Hypothalamus (tissue), 51 donors: ENCODE measurements at places on chromosomes 16 and 17.

DNA sequence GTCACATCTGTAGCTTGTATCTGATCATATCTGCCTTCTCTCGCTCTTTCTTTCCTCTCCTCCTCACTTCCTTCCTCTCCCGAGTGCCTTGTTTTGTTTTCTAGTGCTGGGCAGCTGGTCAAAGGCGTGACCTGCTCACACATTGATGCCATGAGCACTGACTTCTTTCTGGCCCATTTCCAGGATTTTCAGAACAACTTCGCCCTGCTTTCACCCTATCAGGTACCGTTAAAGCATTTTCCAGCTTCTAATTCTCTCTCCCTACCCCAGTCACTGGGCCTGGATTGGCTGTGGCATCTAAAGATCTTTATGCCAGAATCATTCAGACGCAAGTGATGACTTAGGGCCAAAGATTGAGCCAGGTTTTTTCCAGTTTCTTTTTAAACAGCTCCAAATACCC is 55.5 kb downstream of the OTOA start:
- no peak for DNase-seq

DNA sequence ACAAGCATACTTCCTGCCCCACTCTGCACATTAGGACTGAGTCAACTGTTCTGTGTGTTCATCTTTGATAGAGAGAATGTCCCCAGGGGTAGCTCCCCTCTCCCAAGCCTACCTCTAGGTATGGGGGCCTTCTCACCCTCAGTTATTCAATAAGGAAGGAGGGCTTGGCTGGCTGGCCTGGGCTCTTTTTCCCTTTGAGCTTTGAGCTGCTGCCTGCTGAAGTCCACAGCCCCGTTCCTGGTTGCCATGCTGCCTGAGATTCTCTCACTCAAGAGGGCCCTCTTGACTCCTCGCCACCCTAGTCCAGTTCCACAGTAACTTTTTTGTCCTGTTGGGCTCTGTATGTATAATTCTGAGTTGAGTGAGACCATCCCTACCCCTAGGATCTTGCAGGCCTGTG is 5.1 kb downstream of the B3GNT9 start:
- DNase-seq = no peak

GRCh38 chr16:60404401-60404800 is 1631.8 kb downstream of the CDH8 start:
- no peak for DNase-seq

DNA sequence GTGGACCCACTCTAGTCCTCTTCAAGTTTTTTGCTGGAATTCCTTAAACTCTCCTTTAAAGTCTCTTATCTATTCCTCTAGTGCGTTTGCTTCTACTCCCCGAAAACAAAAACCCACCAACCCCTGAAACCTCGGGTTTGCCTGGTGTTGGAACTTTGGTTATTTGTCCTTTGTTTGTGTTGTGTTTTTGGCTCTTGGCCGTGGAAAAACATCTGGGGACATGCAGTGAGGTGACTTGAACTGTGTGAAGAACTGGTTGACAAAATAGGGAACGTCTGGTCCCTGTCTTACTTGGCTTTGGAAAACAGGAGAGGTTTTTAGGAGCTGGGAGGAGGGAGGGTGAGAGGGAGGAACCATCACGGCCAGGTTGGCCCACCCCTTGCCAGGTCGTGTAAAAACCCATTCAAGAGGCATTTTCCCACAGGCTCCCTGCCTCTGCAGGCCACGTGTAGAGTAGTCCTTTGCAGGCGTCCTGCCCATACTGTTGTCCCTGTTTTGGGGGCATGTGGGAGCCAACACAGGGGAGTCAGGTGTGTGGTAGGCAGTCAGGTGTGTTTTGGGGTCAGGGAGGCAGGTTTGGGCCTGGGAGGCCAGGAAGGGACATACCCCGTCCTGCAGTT is 169.3 kb downstream of the RAB11FIP4 start:
- DNase-seq = no peak

DNA sequence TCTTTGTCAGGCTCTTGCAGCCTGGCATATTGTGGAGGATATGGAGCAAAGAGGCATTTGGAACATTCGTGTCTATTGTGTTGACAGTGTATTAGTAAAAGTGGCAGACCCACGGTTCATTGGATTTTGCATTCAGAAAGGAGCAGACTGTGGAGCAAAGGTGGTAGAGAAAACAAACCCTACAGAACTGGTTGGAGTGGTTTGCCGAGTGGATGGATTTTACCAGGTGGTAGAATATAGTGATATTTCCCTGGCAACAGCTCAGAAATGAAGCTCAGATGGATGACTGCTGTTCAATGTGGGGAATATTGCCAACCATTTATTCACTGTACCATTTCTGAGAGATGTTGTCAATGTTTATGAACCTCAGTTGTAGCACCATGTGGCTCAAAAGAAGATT is 44.5 kb downstream of the EFCAB13 start:
- no peak for DNase-seq

DNA sequence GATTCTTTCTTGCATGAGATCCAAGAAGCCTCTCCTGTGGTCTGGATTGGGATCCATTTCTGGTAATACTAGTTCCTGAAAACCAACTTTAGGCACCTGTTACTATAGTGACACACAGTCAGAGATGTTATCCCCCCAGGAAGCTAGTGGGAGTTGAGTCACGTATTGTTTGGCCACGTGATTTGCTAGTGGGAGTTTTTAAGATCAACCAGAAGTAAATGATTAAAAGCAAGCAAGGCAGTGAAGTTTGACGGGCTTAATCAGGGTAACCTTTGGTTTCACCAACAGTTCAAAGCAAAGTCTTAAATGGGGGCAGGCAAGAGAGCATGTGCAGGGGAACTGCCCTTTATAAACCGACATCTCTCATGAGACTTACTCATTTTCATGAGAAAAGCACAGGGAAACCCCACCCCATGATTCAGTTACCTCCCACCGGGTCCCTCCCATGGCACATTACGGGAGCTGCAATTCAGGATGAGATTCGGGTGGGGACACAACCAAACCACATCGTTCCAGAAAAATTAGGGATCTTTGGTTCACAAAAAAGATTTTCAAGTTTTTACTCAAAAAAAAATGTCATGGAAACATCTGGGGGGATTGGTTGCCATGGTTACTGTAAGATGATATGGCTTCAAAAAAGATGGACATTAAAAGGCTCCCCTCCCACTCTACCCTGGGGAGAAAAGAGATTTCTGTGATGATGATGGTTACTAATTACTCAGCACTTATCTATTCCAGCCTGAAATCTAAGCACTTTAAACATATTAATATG is 483.1 kb upstream of the ERCC4 start:
- no peak for DNase-seq

DNA sequence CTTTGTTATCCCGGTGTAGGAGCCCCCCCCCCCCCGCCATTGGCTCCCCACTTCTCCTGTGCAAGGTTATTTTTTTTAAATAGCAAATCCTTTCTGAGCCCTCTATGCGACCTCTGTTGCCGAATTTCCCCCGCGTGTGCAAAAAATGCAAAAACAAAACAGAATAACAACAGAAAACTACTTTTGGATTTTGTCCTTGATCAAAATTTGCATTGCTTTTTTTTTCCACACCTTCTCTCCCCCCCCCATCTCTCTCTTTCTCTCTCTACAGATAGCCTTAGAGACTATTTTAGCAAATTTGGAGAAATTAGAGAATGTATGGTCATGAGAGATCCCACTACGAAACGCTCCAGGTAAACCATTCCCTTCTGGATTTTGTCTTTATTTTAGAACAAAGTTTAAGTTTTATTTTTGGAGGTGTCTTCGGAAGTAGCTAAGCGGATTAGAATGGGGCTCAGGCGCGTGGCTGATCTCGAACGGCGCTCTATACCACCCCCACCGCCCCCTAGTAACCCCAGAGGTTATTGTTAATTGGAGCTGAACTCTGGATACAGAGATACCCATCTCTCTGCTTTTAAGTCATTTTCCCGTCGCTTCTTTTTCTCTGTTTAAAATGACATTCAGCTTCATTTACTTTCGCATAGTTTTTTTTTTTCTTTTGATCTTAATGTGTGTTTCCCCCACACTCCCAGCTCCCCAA is 1.0 kb downstream of the MSI2 start:
- no peak for DNase-seq

DNA sequence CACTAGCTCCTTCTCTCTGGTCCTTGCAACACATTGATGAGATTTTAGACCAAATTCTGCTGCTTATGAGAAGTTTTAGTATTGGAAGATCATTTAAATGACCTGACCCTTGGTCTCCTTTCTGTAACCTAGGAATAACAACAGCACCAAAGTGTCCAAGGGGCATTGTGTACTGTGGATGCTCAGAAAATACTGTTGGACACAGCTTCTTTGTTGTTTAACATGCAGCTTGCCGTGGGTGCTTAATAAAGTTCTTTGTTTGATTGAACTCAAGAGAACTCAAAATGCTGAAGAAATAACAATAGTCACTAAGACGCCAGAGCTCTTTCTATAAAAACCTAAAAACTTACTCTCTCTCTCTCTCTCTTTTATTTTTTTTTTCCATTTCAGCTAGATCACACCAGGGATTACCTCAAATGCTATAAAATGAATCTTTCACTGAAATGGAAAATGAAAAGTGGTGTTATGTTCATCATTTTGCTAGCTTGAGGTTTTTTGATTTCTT is 548.9 kb upstream of the CDH8 start:
- DNase-seq = no peak

DNA sequence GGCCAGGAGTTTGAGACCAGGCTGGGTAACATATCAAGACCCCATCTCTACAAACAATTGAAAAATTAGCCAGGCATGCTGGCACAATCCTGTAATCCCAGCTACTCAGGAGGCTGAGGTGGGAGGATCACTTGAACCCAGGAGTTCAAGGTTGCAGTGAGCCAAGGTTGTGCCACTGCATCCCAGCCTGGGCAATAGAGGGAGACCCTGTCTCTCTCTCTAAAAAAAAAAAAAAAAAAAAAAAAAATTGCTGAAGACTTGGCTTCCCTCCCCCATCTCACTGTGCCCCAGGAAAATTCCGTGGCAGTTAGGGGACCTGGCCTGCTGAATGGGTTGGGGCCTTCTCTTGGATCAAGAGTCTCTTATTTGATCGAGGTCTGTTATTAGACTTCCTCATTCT is at the start of gene ODF4:
Gene ODF4 (plus strand): TSS at position 301 of the 400 bp plus-strand sequence. CDS start 212 bp downstream, outside the sequence.
- DNase-seq = no peak

GRCh38 chr17:28097901-28098300 is 55.4 kb downstream of the NLK start:
- DNase-seq = no peak

DNA sequence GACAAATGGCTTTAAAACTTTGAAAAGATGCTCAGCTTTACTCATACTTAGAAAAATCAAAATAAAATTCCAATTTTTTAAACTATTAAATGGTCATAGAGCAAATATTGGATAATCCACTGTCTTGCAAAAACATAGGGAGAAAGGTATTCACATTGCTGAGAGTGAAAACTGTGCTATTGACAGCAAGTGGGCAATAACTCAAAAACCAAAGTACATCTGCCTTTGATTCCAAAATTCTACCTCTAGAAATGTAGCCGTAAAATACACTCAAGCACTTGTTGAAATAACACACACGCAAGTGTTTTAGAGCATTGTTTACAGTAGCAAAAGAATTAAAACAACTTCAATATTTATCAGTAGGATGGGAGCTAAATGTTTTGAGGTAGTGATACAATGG is 210.6 kb upstream of the HS3ST3A1 start:
- no peak for DNase-seq

DNA sequence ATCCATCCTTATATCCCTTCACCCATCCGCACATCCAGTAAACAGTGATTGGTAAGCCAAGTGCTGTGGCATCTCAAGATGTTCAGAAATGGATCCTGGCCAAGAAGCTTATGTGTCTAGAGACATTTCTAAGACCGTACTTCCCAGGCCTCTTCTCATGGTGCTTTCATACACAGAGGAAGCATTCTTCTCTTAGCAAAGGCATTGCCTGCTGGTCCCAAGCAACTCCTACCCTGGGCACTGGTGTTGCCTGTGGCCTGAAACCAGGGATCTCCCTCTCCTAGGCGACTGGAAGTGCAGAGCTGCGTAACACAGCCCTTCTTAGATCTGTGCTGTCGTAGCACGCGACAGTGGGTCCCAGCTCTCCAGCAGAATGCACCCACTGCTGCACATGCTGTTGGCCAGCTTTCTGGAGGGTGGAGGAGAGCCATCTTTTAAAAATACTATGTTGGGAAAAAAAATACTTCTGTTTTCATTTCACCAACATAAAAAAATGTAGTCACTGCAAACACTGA is 182.9 kb downstream of the CCDC182 start:
- DNase-seq = no peak

- no peak for DNase-seq
Measured at GRCh38 chr17:76720211-76720610, 6.2 kb downstream of the JMJD6 start.

DNA sequence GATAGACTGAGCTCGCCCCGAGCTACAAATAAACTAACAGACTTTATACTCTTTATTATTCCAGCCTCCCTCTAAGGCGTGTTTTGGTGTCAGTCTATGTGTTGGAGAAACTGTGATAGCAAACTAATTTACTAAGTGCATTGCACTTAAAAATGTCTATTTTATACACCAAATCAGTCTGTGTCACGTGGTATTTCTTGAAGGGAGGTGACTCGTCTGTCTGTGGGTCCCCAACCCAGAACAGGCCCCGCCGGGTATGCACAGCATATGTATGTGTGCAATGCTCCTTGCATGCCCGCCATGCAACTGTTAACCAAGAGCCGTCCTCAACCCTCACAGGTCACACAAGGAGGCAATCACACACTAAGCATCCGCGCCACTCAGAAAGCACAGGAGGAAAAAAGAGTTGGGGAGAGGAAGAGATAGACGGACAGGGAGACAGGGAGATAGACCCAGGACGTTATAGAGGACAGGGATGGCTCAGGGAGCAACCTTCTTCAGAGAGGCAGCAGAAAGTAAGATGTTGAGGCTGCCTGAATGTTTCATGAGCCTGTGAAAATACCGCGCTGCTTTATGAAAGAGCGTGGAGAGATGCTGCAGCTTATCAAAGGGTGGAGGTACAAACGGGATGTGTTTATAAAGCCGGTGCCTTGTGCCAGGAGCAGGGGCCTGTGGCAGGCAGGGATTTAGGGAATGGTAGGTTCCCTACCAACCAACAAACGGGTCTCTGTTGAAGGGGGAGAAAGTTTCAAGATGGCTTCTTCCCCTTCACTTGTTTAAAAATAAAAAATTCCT is 4.2 kb downstream of the RBFOX3 start:
- no peak for DNase-seq

- no peak for DNase-seq
Measured at GRCh38 chr16:24070851-24071250, 185.3 kb upstream of the CACNG3 start.

- peak; percentile 12 for DNase-seq
Measured at GRCh38 chr16:3952737-3953131, 72.2 kb upstream of the CREBBP start.
